Activated CD4-positive, alpha-beta T cell treated with anti-CD3 and anti-CD28 coated beads for 24 hours (primary cell): ENCODE measurements at places on chromosomes 16 and 17.
A peak's percentile ranks its signal among the peaks of the same experiment; 100 is the strongest.

DNA sequence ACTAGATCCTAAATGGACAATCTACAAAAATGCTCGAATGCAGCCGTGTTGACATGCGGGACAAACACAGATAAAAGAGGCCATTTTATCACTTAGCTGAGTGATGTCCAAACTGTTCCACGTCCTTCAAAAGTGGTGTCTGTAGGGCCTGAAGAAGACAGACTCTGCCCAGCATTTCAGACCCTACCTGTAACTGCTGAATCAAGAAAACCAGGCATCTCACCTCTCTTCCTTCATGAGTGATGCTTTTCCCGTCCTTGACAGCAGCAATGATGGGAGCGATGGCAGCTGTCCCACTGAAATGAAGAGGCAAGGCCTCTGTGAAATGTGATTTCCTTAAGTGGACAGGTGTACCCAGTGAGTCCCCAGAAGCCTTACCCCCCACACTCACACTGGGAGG lies 12.3 kb downstream of the ELAC2 start:
- no peak for DNase-seq

DNA sequence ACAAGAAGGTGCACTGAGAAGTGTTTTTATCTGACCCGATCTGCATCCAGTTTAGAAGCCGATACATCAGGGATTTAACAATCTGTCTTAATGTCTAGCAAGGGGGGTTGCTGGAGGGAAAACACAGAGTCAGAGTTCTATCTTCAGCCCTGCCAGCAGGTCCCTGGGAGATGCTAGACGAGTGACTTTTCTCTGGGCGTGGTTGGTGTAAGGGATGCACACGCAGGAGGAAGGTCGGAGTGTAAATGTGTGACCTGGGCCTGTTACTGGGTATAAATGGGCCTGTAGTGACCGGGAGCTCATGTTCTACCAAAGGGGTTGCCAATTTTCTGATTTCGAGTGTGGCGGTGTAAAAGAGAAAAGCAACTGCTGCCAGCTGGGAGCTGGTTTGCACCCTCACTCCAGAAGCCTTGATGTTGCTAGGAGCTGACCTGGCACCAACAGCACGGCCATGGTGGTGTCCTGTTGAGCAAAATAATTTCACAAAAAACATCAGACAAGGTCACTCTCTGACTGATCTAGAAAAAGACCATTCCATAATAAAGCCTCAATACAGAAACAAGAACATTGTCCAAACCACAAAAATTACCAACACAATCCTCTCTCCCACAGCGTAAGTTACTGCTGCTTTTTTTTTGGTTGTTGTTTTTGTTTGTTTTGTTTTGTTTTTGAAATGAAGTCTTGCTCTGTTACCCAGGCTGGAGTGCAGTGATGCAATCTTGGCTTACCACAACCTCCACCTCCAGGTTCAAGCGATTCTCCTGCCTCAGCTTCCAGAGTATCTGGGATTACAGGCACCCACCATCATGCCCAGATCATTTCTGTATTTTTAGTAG lies 1.3 kb upstream of the KCTD13 start:
- DNase-seq: no peak

DNA sequence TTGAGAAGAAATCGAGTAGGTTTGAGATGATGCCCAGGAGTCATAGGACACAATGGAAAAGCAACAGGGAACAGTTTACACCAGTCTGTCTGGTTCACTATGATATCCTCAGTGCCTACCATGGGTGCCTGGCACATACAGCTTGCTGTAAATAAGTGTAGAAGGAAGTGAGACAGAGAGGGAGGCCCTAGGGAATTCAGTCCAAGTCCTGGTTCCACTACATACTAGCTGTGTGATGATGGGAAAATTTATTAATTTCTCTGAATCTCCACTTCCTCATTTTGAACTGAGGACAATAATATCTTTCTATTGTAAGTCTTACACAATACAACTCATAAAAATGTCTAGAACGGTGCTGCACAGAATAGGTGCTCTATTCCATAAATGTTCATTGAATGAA lies 53.3 kb upstream of the LYRM9 start:
- no peak for DNase-seq

- no peak for DNase-seq
Measured at GRCh38 chr16:28951410-28951943, 740 bp downstream of the NFATC2IP start.

DNA sequence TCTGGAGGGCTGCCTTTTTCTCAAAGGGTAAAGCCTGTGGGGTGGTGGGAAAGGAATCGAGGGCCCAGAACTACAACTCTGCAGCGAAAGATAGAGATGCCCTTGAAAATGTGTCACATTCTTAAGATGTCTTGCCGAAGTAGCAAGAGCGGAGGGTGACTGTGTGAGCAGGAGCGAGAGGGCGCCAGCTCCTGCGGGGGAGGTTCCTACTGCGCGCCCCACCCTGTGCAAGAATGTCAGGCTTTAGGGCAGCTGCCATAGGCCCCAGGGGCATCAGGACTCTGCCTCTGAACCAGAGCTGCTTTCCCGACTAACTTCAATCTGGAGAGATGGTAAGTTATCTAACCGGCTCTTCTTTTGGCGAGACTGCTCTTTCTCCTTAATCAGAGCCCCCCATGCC lies 11.8 kb upstream of the ITGAE start:
- no peak for DNase-seq

- DNase-seq: peak; percentile 70
Measured at GRCh38 chr17:82320956-82321927, 3.8 kb upstream of the CD7 start.

GRCh38 chr17:8877984-8878383 lies 10.5 kb upstream of the PIK3R6 start:
- DNase-seq: no peak

DNA sequence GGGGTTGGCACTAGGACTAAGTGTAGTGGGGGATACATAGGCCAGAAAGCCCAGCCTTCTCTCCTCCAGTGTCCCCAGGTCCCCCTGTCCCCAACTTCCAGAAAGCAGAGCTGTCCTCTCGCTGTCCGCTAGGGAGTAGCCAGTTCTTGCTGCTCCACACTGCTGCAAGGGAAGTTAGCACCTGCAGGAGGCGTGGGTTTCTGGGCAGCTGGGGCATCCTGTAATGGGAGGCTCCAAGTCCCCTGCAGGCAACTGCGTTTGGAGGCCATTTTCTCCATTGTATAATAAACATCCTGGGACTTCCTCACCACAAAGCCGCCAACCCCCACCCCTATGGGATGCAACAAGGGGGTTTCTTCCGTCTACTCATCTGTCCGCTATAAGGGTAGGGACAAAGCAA lies 1.7 kb downstream of the RPRML start:
- no peak for DNase-seq

GRCh38 chr16:71846431-71846830 lies 655 bp downstream of the ATXN1L start:
- DNase-seq: no peak

DNA sequence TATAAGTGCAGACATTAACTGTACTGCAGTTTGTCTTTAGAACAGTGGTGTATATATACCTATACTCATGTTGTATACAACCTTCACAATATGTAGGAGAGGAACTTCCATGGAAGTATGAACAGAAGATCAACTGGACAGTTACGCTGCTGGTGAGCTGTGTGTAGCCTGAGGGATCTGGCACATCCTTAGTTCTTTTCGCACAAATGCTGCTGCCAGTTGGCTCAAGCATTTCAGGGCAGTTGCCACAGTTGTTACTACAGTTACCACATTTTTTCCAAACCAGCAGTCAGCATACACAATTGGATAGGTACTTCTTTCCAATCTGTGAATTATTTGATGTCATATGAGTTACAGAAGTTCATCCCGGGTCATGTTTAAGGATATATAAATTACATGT lies 539.6 kb upstream of the HSBP1 start:
- no peak for DNase-seq

DNA sequence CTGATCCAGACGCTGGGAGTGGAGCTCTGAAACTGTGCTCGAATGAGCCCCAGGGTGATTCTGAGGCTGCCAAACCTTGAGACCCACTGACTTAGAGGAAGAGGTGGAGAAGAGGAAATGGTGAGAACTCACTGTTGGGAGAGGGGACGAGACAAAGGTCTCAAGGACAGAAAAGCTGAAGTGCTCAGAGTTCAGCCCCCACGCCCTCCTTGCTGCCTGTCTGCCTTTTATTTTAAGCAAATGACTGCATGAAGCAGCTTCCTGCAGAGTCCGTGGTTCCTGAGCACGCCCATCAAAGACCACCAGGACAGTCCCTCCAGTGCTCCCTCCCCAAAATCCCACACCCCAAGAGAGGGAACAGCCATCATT lies 20.4 kb downstream of the COTL1 start:
- no peak for DNase-seq

- DNase-seq: no peak
Measured at GRCh38 chr17:16259926-16260325, 42.9 kb downstream of the PIGL start.

GRCh38 chr17:68706356-68706920 lies 105.3 kb upstream of the FAM20A start:
- no peak for DNase-seq

GRCh38 chr17:73585583-73585982 lies 58.7 kb downstream of the SDK2 start:
- no peak for DNase-seq

GRCh38 chr16:54098247-54098646 lies 188.3 kb downstream of the IRX3 start:
- DNase-seq: no peak

DNA sequence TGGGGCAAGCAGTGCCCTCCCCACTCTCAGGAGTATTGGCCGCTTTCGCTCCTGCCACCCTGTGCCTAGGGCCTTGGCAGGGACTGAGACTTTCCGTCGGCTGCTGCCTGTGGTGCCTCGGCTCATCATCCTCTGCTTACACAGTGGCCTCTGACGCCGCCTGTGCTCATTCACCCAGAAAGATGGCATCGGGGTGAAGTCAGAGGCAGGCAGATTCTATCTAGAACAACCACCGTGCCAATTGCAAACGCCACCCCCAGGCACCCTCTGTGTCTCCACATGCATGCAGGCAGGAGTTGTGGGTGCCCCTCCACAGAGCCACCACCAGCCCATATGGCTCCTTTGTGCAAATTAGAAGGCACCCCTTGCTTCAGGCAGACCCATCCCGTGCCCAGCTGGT lies 154.2 kb upstream of the GSE1 start:
- no peak for DNase-seq

- peak; percentile 28 for DNase-seq
Measured at GRCh38 chr17:13031718-13032350, 14.0 kb upstream of the ELAC2 start.

DNA sequence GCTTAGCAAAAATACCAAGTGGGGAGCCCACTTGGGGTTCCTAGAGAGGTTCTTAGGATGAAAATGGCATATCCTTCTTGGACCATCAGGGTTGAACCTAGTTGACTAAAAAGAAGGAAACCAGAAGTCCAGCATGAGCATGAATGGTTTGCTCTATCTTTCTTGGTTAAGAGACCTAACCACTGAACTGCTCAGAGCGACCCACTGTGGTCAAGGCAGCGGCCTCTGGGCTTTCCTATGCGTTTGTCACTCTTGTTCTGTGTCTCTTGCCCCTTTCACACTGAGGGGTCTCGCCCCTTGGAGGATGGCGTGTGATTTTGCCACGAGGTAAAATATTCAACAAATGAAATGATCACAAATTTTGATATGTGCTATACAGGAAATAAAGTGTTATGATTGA lies 526 bp upstream of the BORCS6 start:
- DNase-seq: no peak

DNA sequence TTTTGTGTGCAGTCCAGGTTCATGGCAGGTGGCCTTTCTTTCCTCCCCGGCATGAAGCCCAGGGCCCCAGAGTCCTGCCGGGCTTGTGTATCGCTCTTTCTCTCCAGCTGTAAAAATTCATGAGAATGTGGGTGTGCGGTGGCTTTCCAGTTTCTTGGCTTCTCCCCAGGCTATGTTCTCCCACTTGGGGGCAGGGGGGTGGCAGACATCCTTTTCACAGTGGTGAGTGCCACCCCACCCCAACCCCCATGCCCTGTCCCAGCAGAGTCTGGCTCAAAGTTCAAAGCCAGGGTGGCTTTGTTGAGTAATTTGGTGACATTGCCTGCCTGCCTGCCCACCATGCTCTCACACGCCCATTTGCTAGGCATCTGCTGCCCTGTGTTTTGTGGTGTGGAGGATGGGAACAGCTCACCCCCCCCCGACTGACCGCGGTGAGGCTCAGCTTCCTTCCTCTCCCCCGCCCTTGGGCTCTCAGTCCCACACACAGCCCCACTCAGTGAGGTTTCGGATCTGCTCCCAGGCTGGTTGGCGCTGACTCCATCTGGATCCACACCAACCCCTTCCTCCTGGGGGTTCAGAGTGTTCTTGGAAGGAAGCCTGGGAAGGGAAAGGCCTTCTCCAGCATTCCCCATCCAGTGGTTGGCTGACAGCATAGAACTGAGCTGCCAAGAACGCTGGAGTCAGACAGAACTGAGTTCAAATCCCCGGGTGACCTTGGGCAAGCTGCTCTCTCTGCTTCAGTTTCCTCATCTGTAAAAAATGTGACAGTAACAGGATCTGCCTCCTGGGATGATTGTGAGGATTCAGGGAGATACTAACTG lies 36.0 kb downstream of the CHD9 start:
- DNase-seq: no peak

GRCh38 chr17:57245786-57246185 lies 10.5 kb upstream of the MSI2 start:
- DNase-seq: no peak

DNA sequence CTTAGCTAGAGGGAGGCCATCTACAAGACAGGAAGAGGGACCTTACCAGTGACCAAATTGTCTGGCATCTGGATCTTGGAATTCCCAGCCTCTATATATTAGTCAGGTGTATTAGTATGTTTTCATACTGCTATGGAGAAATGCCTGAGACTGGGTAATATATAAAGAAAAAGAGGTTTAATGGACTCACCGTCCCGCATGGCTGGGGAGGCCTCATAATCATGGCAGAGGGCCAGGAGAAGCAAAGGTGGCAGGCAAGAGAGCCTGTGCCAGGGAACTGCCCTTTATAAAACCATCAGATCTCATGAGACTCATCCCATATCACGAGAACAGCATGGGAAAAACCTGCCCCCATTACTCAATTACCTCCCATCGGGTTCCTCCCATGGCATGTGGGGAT lies 500.2 kb downstream of the SHISA9 start:
- DNase-seq: no peak
